ENCODE measurements at places on chromosomes 3 and 15. TPM values are rescaled to one million over a fixed set of nuclear protein-coding genes. Genes with fewer than 3 reads are reported as not detected.

Gene CYP8B1
- polyA plus RNA-seq: not detected

Gene FURIN
- polyA plus RNA-seq: 96.9 TPM

GRCh38 chr3:182081096-182081495 lies 369.4 kb downstream of the SOX2 start:
- no peak for DNase-seq

GRCh38 chr3:64016941-64017620 lies 6.2 kb downstream of the PSMD6 start:
- DNase-seq: no peak

GRCh38 chr3:65944252-65944651 lies 94.5 kb downstream of the MAGI1 start:
- DNase-seq: no peak

DNA sequence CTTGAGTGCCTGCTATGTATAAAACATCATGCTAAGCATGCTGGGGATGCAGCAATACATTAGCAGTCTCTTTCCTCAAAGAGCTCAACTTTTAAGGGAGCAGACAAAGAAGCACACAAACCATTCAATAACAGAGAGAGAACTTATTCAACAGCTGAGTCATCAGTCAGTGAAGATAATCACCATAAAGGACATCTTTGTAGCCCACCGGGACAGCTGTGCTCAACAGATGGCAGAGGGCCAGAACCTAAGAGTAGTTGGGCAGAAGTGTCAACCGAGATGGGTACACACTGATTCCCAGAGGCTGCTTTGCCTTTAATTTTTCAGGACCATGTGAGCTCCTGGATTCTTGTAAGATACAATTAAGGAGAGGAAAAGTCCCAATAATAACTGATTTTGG lies 4.2 kb upstream of the RAB8B start:
- no peak for DNase-seq

DNA sequence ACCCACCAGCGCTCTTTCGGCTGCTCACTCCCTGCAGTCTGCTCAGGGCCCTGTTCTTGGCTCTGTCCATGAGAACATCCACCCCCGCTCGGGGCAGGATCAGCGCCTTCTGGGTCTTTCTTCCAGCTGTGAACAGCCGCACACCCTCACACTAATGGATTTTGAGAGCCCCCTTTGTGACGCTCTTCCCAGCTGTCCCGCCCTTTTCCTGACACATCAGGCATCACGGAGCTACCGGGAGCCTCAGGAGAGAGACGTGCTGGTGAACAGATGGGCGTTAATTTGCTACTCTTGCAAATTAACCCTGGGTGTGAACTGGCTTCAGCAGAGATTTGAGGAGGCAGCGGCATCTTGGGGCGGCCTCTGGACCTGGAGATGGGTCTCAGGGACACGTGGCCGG lies 113.0 kb downstream of the TMEM266 start:
- no peak for DNase-seq

DNA sequence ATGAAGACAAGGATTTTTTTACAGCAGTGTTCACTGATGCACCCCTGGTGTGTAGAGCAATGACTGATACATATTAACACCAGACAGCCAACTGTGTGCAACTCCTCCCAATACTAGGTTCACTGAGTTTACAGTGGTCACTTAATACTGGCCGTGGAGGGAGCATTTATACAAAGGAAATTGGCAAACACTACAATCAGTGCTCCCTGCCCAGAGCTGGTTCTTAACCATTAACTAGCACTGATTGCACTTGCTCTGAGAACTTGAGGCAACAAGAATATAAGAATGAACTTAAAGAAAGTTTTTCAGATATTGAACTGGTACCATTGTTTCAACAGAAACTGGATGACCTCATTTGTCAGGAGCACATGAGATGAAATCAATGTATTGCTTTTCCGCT lies 110.6 kb downstream of the MAGI1 start:
- DNase-seq: no peak

GRCh38 chr3:149273096-149273751 lies 51.6 kb upstream of the CP start:
- peak; percentile 86 for DNase-seq

Measured in endothelial cell of umbilical vein (primary cell).